ENCODE measurements at places on chromosomes 12 and 14. TPM values are rescaled to one million over a fixed set of nuclear protein-coding genes. Genes with fewer than 3 reads are reported as not detected.

The ZBTB1 gene
- total RNA-seq, result 54.2 TPM

The SSPN gene
- total RNA-seq, result 9.0 TPM

- DNase-seq, result no peak
These were observed 2.8 kb downstream of the ADSS1 start for GRCh38 chr14:104726600-104727451.

The UBC gene
- 1,439 TPM for total RNA-seq

All from LHCN-M2 (cell line).